Left hindlimb (tissue), 1 donor: ENCODE measurements at places on chromosomes 3 and 15.

DNA sequence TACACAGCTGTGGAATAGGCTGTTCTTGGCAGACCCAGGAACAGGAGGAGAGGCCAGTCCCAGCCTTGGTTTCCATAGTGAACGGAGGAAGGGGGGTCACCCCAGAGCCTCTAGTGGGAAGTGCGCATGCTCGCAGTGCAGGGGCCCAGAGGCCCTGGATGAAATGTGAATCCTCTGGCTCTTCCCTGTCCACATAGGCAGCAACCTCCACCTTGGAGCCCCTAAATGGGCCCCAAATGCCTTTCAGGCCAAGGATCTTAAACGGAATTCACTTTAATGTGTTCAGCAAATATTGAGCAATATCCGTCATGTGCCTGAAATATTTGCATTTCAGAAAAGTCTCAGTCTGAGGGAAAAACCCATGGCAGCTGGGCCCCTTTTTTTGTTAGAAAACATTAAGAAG, 3.3 kb upstream of the NDN start:
- peak; percentile 93 for DNase-seq

- DNase-seq = no peak
Measured at GRCh38 chr3:24141548-24141947, 196.5 kb downstream of the NR1D2 start.

GRCh38 chr3:75781079-75781745, 4.1 kb downstream of the ZNF717 start:
- no peak for DNase-seq

DNA sequence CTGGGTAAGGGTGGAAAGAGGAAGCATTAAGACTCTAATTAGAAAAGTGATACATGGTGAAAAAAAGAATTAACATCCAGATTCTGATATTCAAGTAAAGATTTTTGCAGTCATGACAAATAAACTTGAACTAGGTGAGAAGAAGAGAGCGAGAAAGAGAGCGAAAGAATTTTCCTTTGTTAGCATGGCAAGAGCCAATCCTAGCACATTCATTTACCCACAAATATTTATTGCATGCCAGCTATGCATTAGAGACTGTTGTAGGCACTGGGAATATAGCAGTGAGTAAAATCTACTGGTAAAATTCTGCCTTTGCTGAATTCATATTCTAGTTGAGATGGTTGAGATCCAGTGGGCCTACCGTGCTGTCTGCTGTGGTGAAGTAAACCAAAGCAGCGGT, 177.9 kb upstream of the DPH6 start:
- DNase-seq = no peak

GRCh38 chr15:48016865-48017264, 103.9 kb upstream of the SLC24A5 start:
- DNase-seq = no peak

DNA sequence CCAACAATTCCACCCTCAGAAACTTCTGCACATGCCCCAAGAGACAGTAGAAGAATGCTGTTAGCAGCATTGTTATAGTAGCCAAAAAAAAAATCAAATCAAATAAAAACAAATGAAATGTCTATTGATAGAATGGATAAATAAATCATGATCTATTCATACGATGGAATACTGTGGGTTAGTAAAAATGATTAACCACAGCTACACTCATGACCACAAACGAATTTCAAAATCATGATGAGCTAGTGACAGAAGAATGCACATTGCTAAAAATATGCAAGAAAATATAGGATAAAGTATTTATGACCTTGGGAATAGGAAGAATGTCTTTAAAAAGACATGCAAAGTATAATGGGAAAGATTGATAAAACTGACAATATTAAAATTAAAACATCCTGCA, 57.5 kb upstream of the ACAN start:
- DNase-seq = no peak

DNA sequence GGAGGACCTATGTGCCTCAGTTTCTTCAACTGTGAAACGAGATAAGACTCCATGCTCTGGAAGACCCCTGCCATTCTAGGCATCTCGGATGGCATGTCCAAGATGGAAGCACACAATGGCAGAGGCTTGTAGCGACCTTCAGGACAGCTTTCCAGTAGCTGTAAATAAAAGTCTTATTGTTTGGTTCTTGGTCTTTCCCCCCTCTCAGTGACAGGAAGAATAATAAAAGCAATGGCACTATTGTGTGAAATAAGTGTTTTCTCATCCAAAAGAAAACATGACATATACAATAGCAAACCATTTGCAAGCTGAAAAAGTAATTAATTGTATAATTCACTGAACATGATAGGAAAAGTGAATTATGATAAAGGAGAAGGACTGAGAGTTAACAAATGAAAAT, 32.5 kb upstream of the CD47 start:
- no peak for DNase-seq

DNA sequence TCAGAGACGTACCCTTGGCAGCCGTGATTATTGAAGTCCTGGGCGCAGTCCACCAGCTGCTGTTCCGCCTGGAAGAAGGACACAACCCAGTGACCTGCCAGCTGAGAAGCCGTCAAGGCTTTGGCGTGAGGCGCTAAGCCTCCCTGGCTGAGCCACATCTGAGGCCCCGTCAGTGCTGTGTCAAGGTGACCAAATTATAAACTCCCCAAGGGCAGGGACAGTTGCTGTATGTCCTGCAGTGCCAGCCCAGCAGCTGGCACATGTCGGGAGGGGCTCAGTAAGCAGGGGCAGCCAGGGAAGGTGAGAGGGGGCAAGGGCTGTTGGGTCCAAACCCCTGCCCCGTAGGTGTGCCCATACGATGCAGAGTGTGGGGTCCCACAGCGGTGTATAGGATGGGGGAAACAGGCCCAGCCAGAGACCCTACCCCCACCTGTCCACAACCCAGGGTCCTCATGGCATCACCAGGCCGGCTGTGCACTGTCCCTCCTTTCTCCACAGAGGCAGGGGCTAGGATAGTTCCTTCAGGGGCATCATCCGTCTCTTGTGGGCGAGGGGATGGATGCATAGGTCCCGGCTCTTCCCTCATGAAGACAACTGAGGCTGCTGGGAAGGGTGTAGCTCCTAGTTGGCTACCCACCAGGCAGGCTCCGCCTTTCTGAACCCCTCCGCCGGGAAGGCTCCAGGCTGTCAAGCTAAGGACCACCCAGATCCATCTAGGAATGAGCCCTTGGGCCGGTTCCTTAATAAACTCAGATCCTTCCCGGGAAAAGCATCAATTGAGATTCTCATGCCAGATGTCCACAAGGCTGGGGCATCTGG, 13.2 kb downstream of the CTSH start:
- DNase-seq = no peak

- no peak for DNase-seq
Measured at GRCh38 chr15:78007964-78008886, 69.3 kb downstream of the TBC1D2B start.

DNA sequence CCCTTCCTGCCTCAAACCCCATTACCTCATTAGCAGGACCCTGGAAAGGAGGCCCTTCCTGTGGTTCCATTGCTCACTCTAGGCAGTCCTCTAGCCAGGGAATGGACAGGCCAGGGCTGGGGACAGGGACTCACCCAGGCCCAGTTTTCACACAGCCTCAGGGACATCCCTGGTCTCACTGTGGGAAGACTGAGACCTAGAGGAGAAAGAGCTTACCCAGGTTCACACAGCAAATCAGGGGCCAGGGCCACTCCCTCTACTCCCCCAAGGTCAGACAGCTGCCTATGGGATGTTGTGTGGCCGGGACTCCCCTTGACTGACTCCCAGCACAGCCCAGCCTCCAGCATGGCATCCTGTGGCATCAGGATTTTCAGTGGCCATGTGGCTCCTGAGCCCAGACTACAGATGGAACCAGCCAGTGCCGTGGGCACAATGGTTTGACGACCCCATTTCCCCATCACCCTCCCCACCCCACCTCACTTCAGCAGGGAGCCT, 49.3 kb downstream of the ADAMTS7 start:
- DNase-seq = peak; percentile 16

DNA sequence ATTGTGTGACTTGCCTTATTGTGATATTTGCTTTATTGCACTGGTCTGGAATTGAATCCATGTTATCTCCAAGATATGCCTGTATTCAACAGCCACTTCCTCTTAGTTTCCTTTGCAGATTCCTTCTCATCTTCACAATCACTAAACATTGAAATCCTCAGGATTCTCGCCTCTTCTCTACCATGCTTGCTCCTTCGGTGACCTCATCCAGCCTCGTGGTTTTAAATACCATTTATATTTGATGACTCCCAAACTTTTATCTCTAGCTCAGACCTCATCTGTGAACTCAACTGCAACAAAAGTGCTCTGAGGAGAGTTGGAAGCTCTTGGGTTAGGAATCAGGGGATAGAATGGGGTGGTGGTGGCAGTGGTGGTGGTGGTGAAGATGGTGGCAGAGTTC, 19.9 kb downstream of the POLR2M start:
- DNase-seq = no peak

DNA sequence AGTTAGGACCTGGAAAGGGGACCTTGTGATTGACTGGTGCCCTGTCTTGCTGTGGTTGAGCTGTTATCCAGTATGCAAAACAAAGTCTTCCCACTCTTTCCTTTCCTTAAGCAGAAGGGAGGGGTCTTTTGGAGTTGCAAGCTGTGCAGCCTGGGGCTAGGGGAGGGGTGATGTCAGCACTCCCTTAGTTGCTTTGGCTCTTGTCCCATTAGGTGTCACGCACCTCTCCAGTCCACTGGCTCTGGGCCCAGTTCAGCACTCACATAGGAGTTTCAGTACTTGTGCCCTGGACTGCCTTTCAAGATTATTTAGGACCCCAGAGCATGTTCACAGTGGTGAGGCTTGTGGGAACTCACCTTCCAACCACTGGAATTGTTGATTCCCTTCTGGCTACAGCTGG, 238.5 kb downstream of the DOCK3 start:
- DNase-seq = no peak

- no peak for DNase-seq
Measured at GRCh38 chr3:73580343-73580742, 44.4 kb downstream of the PDZRN3 start.

- DNase-seq = no peak
Measured at GRCh38 chr3:186849374-186849975, 7.0 kb downstream of the ADIPOQ start.

GRCh38 chr15:52960283-52960682, 170.1 kb upstream of the ONECUT1 start:
- DNase-seq = no peak
